Inflammatory macrophage treated with lipopolysaccharide for 4 hours (primary cell): ENCODE measurements at places on chromosomes 13 and 19.
A peak's percentile ranks its signal among the peaks of the same experiment; 100 is the strongest.

GRCh38 chr13:31053091-31053490, 108.6 kb downstream of the HSPH1 start:
- DNase-seq, result no peak

GRCh38 chr19:48913114-48913889, 13.2 kb downstream of the NUCB1 start:
- DNase-seq, result no peak

DNA sequence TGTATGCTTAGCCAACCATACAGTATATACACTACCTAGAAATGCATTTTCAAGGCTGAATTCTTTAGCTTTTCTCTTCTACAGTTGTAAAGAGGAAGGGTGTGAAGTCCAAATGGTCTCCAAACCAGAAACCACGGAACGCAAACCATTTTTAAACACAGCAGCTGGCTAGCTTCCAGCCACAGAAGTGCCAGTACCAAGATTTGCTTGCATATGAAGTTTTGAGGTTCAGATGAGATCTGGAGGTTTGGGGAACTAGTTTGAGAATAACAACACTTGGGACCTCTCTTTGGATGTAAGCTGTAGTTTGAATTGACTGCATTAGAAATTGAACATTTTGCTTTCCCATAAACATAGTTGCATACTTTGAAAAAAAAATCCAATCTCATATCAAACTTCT, 1243.5 kb downstream of the EFNB2 start:
- no peak for DNase-seq

- DNase-seq, result peak; percentile 65
Observed at GRCh38 chr13:80030491-80030890, 310.4 kb downstream of the SPRY2 start.

DNA sequence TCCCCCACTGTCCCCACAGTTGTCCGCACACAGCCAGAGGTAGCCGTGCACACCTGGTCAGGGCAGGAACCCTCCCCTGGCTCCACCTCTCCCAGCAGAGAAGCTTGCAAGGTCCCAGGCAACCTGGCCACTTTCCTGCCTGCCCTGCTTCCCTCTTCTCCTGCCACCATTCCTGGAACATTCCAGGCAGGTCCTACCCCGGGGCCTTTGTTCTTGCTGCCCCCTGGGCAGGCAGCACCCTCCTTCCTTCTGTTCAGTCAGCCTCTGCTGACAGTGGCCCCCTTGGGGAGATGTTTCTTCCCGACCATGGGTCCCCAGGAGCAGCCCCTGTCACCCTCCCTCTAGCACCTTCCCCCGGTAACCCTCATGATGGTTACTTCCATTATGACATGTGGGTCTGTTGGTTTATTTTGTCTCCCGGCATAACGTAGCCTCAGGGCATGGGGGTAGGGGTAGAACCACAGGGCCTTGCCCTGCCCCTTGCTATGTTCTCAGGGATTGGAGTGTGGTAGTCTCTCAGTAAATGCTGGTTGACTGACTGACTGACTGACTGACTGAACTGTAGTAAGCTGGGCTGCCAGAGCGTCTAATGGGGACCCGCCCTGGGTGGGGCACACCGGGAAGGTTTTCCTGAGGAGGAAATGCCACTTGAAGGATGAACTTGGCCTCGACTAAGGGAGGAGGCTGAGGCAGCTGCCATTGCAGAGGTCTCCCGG, 10.8 kb downstream of the PAK4 start:
- no peak for DNase-seq

DNA sequence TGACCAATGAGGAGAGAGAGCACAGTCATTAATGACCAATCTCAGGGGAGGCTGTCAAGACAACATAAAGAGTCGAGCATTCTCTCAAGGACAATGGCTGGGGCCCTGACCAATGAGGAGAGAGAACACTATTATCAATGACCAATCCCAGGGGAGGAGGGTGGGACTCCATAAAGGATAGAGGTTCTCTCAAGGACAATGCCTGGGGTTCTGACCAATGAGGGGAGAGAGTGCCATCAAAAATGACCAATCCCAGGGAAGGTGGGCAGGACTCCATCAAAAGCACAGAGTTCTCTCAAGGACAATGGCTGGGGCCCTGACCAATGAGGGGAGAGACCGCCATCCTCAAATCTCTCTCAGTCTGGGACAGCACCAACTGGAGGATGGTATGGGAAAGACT, 3.3 kb upstream of the KLK11 start:
- no peak for DNase-seq
